ENCODE measurements at places on chromosomes 5 and 9. TPM values are rescaled to one million over a fixed set of nuclear protein-coding genes. Genes with fewer than 3 reads are reported as not detected.

Gene PCDHB12
- 0.13 TPM for total RNA-seq

Gene SLC25A2
- total RNA-seq: 0.15 TPM

Gene INSL4
- not detected for total RNA-seq

Gene PCDHGB7
- 3.1 TPM for total RNA-seq

Gene TICAM2
- total RNA-seq: 2.7 TPM

Gene NIM1K
- not detected for total RNA-seq

Gene SGCD
- total RNA-seq: not detected

Gene CNTFR
- not detected for total RNA-seq

Gene BTNL8
- not detected for total RNA-seq
